Cerebellar nuclear complex (tissue), 1 donor: ENCODE measurements at places on chromosomes 6 and 20.

GRCh38 chr20:1478566-1478965 lies 11.9 kb upstream of the NSFL1C start:
- DNase-seq, result no peak

- no peak for DNase-seq
These were observed 44.2 kb upstream of the SCRT2 start for GRCh38 chr20:719816-720215.

DNA sequence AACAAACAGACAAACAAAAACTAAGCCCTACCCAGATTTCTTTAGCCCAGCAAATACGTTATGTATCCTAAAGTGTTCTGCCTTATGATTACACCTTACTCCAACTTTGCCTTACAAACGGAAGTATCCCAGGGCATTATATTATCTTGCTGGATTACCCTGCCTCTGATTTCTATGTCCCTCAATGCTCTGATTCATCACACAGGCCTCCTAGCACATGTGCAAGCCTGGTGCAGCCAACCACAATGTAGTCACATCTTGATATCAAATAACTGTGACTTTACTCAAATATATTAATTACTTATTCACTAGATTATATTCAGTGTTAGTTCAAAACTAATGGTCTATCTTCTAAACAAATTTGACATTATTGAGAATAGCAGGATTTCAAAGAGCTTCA lies 598.6 kb downstream of the TBC1D32 start:
- DNase-seq, result no peak

- no peak for DNase-seq
These were observed 6.6 kb upstream of the CCR6 start for GRCh38 chr6:167116109-167116837.

DNA sequence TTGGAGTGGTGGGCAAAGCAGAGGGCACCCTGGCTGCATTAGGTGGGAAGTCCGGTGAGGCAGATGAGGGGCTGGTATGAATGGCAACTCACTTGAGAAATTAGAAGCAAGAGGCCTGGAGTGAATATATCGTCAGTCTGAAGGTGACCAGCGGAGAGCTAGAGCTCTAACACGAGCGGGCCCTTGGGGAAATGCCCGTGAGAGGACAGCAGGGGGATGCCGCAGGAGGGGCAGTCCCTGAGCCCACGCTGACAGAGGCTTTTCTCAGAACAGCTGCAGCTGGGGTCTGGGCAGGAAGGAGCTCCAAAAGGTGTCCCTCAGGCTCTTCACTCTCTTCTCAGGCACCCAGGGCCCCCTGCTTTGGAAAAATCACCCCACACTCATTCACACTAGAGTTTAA lies 32.0 kb upstream of the CD93 start:
- no peak for DNase-seq

- no peak for DNase-seq
These were observed 94.5 kb downstream of the MAP3K7 start for GRCh38 chr6:90492369-90492768.

DNA sequence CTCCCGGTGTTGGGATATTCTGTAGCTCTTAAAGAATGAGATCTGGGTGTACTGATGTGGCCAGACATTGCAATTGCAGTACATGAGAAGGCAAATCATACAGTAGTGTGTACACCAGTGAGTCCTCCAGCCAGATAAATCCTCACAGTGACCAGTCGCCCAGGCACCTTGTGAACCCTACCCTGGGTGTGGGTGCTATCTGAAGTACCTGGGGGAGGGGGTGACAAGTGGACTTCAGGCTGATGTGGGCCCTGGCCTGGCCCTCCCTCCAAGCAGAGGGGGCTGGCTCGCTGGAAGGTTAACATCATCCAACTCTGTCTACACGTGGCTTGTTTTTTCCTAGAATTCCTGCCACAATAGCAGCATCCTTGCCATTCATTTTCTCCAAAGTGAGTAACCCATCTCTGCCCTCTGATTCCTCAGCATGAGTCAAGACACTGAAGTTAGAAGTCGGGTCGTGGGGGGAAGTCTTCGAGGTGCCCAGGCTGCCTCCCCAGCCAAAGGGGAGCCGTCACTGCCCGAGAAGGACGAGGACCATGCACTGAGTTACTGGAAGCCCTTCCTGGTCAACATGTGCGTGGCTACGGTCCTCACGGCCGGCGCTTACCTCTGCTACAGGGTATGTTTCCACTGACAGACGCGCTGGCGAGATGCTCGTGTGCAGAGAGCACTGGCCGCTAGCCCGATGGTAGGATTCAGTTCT lies 70.8 kb downstream of the PTPN1 start:
- no peak for DNase-seq

GRCh38 chr20:17684077-17684888 lies 2.2 kb upstream of the RRBP1 start:
- no peak for DNase-seq

DNA sequence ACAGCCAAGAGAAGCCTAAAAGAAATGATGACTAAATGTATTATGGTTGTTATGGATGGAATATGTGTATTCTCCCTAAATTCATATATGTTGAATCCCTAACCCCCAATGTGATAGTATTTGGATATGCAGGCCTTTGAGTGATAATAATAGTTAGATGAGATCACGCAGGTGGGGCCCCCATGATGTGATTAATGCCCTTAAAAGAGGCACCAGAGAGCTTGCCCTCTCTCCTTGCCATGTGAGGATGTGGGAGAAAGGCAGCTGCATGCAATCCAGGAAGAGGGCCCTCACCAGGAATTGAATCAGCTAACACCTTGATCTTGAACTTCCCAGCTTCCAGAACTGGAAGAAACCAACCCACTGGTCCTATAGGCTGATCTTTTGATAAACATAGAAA lies 190.6 kb upstream of the TCF21 start:
- no peak for DNase-seq

DNA sequence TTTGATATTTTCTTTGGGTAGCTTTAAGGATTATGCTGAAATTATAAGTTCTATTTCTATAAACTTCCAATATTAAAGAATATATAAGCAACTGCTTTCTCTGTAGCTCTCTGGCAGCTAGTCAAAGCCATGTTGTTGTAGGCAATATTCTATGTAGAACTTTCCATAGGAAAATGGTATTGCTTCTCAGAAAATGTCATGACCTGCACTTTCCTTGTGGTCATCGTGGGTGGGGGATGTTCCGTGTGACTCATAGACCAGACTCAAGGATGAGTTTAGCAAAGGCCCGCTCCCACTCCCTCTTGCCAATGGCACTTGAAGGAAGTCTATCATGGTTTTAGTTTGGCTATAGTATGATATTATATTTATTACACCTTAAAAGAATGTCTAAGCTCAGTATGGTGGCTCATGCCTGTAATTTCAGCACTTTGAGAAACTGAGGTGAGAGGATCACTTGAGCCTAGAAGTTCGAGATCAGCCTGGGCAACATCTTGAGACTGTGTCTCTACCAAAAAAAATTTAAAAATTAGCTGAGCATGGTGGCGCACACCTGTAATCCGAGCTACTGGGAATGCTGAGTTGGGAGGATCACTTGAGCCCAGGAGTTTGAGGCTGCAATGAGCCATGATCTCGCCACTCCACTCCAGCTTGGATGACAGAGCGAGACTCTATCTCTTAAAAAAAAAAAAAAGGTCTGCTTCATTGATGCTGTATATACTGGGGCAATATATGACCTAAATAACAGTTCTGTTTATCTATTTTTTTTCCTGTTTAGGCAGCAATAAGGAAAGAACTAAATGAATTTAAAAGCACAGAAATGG lies 36.6 kb upstream of the LTV1 start:
- no peak for DNase-seq

GRCh38 chr6:33661106-33661838 lies 40.1 kb downstream of the ITPR3 start:
- no peak for DNase-seq

DNA sequence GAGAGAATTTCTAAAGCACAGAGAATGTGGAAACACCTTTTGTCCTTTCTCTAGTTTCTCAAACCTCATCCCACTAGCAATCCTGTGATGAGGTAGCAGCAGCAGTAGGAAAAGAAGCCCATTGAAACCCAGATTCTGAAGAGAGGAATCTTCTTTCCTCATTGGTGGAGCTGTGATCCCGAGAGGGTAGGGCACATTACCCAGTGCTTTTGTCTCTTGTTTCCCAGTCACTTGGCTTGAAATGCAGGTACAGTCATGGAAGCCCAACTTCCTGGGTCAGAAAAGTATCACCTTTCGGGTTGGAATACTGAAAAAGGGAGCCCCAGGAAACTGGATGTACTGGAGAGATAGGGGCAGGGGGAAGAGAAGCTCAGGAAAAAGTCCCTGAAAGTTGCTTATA lies 417.4 kb downstream of the TBC1D32 start:
- DNase-seq, result no peak

GRCh38 chr6:138957903-138958302 lies 30.1 kb downstream of the REPS1 start:
- no peak for DNase-seq

GRCh38 chr20:1033751-1034414 lies 31.8 kb upstream of the RSPO4 start:
- no peak for DNase-seq

- DNase-seq, result no peak
These were observed 396.5 kb downstream of the SMOC2 start for GRCh38 chr6:168837254-168838036.

DNA sequence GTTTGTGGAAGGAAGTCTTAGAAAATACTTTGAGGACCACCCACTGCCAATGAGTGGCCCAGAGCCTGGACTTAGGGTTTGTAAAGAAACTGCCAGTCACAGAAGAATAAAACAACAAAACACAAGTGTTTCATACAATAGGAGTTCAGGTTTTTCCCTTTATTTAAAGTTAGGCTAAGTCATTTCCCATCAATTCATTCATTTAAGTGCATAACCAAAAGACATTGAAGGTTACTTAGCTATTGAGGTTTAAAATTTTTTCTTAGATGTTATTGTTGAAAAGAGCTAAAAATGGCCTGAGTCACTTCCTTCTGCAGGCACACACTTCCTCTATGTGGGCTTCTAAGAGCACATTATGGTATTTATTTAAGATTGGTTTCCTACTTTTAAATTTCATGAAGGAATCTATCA lies 54.2 kb downstream of the ARMC2 start:
- no peak for DNase-seq

GRCh38 chr6:36662380-36662779 lies 16.1 kb upstream of the CDKN1A start:
- no peak for DNase-seq
